ENCODE measurements at places on chromosomes 7 and 10.
A peak's percentile ranks its signal among the peaks of the same experiment; 100 is the strongest.

- DNase-seq: no peak
Observed at GRCh38 chr7:149245744-149246143, 6.3 kb downstream of the ZNF212 start.

- no peak for DNase-seq
Observed at GRCh38 chr10:53463539-53463938, 691.0 kb upstream of the MBL2 start.

GRCh38 chr10:28875549-28876081 is 198.3 kb downstream of the BAMBI start:
- DNase-seq: peak; percentile 4

DNA sequence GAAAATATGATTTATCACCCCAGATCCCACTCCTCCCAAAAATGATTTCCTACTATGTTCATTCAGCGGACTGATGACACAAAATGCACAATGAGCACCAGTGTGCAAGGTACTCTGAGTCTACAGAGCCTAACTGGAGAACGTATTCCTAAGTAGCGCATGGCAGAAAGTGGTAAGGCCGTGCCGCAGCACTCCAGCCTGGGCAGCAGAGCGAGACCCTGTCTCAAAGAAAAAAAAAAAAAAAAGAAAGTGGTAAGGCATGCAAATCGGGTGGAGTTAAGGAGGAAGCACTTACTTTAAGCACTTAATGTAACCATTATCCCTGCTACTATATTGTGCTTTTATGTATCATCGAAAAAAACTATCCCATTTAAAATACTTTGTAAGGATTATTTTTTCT is 25.5 kb downstream of the CYP51A1 start:
- no peak for DNase-seq

DNA sequence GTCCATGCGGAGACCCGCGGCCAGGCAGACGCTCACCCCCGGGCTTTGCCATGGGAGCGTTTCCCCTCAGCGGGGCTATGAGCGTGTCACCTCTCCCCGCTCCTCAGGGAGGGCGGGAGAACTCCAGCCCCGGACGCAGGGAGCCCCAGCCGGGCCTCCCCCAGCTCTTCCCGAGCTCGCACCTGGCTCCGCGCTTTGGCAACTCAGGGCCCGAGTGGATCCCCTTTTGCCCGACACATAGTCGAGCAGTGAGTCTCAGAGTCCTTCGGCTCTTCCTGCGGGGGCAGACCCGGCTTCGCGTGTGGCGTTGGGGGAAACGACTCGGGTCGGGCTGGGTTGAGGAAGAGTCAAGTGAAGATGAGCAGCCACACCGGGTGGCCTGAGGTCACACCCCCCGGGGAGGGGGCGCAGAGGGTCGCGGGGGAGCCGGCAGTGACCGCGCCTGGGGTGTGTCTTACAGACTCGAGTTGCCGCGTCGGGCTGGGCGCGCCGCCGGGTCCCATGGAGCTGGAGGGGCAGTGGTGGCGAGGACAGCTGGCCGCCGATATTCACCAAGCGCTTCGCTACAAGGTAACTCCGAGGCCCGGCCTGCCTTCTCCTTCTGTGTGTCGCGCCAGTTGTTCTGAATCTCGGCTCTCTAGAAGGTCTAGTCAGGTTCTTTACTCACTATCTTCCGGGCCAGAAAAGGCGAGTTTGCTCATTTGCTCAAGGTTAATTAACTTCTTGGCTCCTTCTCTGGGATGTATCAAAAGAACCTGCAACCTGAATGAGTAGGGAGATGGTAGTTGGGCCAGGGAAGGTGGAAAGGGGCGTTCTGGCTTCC is 721 bp downstream of the CCNJ start:
- DNase-seq: peak; percentile 9

DNA sequence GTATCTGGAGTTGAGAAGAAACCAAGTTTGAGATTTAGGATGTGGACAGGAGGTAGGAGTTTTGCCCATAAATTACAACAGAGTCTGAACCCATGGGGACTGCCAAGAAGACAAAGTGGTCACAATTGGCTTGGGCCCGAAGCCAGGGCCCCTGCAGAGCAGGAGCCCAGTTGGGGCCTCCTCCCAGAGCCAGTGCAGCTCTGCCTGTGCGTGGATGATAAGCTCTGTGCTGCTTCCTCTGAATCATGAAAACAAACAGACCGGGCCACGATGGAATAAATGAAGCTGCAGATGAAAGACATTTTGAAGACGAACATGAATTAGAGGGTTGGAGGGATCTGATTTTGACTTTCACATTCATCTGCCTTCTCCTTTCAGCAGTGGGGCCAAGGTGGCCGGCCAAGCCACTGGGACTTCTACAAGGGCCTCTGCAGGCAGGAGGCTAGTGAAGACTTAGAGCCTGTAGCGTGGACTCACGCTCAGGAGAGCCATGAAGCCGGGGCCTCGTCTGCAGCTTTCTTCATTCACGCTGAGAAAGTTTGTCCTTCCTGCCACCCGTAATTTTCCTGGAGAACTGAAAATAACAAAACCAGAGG is 156.8 kb upstream of the LYZL1 start:
- DNase-seq: peak; percentile 9

DNA sequence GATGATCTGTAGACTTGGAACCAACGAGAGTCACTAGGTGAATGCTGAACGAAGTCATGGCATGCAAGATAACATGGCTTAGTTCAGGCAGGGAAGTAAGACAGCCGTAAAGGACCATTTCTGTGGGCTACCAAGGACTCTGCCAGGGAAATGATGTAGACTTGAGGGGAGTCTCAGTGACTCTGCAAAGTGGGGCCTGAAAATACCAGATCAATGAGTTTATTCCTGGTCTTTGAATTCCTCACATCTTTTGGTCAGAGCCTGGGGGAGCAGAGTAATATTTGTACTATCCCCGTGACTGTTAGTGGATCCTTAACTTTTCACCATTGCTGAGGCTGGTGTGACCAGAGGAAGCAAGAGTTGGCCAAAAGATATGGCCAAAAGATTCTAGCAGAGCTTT is 60.7 kb upstream of the INHBA start:
- DNase-seq: no peak

- DNase-seq: peak; percentile 51
Observed at GRCh38 chr10:60646966-60647796, 131.1 kb upstream of the CDK1 start.

DNA sequence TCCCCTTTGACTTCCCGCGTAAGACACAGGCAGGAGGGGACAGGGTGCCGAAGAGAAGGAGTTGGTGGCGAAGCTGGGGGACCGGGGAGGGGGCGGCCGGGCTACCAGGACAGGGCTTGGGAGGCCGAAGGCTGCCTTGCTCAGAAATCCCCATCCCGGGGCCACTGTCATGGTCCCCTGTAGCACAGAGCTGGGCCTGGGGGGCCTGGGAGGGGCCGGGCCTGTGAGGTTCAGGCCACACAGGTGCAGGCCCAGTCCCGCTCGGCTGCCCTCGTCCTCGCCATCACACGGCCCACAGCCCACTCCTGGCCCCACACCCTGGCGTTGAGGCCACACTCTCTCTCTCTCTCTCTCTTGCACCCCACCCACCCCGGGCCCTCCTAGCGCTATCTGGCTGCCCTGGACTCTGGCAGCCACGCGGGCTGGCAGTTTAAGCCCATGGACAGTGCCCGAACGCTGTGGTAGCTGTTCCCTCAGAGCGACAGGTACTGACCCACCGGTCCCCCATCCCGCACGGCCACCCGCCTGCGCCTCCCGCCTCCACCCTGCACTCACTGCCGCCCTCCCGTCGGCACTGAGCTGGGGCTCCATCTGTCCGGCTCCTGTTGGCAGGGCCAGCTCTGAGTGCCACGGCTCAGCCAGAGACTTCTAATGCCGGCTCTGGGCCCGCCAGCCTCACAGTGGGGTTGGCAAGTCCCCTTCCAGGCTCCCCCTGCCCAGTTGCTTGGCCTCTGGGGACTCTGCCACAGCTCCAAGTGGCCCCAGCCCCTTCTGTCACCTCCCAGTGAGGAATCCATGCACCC is 28.0 kb downstream of the TTYH3 start:
- no peak for DNase-seq

GRCh38 chr7:102319671-102320070 is 33.0 kb downstream of the SH2B2 start:
- DNase-seq: no peak

DNA sequence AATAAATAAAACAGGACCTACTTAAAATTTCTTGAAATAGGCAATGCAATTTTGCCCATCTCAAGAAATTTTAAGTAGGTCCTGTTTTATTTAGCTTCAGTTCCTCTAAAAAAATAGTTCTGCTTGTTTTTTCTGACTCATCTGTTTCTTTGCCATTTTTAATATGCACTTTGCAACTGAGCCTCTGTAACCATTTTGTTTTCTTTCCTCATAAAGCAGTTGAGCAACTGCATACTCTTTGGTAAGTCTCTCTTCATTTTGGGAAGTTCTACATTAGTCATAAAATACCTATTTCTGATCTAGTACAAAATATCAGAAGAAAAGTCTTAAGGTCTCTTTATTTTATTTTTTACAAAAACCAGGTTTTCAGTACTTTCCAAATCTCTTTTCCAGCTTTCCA is 18.0 kb downstream of the TAS2R40 start:
- no peak for DNase-seq
